Smooth muscle cell of the pulmonary artery (primary cell): ENCODE measurements at places on chromosomes 4 and X. TPM values are rescaled to one million over a fixed set of nuclear protein-coding genes. Genes with fewer than 3 reads are reported as not detected.

Gene PRICKLE3
- total RNA-seq = 8.6 and 15.0 TPM in 2 replicates

Gene BMPR1B
- 0.53 and 0.72 TPM in 2 replicates for total RNA-seq

Gene CAPN6
- total RNA-seq = 0.07 TPM in 1 of 2 replicates, not detected in the other

Gene MAGEA2
- total RNA-seq = not detected in 2 replicates

Gene SPANXB1
- total RNA-seq = not detected in 2 replicates
